ENCODE measurements at places on chromosomes 13 and 19.

DNA sequence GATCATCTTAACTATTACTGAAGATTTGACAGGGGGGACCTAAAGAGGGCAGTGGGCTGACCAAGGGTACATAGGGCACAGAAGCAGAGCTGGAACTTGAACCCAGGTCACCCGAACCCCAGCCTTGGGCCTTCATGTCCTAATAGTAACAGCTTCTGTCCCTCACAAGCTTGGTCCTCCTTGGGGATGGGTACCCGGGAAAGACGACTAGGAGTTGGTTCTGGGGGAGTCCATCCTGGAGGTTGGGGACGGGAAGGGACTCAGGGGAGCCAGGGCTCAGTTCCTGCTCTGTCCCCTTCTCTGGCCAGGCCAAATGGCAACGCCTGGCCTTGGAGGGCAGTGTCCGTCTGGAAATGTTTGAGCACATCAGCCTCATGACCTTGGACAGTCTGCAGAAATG is 39.6 kb upstream of the CYP4F8 start:
- DNase-seq, result no peak

- DNase-seq, result no peak
These were observed 41.6 kb downstream of the RFX2 start for GRCh38 chr19:6068711-6069110.

- no peak for DNase-seq
These were observed 74.2 kb downstream of the FLT1 start for GRCh38 chr13:28420704-28421103.

- DNase-seq, result peak; percentile 33
These were observed 6.1 kb downstream of the DHRS12 start for GRCh38 chr13:51797664-51798488.

- no peak for DNase-seq
These were observed 91.0 kb downstream of the NHLRC3 start for GRCh38 chr13:39129213-39129612.

- DNase-seq, result no peak
These were observed 3.4 kb upstream of the RPS11 start for GRCh38 chr19:49492573-49493405.

GRCh38 chr13:73902296-73902695 is 231.9 kb downstream of the KLF12 start:
- DNase-seq, result no peak

GRCh38 chr19:17209126-17210036 is 5.8 kb upstream of the USE1 start:
- no peak for DNase-seq

DNA sequence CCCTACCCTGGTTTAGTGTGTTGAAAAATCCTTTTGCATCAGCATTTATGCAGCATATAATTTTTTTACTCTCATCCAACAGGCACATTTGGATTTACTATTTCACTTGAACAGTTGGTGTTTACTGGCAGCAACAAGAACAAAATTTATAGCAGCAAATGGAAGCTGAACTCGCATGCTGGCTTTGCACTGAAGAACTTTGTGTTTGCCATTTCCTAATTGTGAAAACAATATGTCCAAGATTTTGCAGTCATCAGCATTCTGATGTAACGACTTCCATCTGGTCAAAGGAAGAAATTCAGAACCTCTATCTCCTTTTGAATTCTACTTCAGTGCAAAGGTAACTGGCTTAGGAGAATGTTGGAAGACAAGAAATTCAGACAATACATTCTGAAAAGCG is 131.0 kb downstream of the DLEU7 start:
- DNase-seq, result no peak

- no peak for DNase-seq
These were observed 11.9 kb upstream of the GGACT start for GRCh38 chr13:100600461-100600860.

DNA sequence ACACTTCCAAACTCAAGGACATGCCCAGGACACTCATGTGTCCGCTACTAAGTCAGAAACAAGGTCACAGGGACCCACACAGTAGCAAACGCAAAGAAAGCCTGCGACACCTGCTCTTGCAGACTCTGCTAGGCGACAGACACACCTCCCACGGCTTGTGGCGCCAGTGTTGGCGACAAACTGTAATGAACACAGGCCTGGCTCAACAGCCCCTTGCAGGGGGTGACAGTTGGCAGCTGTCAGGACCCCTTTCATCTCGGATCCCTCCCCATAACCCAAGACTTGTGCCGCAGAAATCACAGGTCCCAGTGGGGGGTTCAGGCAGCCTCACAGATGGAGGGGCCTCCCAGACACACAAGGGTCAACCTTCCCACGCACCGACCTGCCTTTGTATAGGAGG is 364 bp downstream of the CKM start:
- no peak for DNase-seq

DNA sequence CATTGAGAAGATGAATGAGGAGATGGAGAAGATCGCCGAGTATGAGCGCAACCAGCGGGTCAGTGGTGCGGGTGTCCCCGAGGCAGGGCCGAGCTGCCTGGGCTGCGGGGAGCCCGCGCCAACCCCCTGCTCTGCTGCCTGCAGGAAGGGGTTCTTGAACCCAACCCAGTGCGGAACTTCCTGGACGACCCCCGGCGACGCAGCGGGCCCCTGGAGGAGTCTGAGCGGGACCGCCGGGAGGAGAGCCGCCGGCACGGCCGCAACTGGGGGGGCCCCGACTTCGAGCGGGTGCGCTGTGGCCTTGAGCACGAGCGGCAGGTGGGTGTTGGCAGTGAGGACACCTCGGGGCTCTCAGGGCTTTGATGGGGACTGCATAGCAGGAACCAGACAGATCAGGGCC is 8.3 kb downstream of the CCDC9 start:
- no peak for DNase-seq

- DNase-seq, result no peak
These were observed 33.4 kb downstream of the COG6 start for GRCh38 chr13:39688699-39689405.

- no peak for DNase-seq
These were observed 492.4 kb downstream of the EFNB2 start for GRCh38 chr13:106042996-106043581.

DNA sequence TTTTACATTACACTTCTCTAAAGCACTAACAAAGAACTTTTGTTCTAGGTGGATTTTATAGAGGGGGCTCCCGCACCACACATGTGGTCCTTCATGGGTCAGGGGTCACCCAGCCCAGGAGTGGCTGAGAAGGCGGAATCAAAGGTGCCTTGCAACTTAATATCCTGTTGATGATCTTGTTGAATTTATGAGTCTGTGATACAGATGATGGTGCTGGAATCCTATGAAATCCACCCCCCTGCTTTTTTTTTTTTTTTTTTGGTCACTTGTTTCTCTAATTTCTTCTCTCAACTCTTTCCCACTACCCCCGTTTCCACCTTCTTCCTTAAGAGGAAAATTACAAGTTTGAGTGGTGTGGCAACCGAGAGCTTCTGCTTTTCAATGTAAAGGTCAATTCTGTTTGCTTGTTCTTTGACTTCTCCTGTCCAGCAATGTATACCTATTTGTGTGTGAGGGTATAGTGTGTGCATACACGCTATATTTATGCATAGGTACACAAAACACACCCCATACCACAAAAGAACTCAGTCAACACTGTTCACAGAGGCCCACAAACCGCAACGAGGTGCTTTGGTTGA is 4.2 kb upstream of the ZIC2 start:
- DNase-seq, result no peak

DNA sequence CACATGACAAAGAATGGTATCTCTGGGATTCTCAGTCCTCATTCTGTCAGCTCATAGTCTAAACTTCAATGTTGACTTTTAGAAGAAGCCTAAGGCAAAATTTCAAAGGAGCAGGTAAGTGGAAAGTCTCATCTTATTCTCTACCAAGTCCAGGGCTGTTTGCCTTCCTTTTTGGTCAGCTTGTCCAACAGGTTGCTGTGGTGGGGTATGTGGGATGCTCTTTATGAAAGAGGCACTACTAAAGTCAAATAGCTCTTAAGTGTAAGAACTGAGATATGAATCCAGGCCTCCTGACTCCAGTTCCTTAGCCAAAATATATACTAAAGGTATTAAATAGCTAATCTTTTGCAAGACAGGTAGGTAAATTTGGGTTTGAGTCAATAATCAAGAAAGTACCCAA is 540.6 kb upstream of the SPRY2 start:
- no peak for DNase-seq

GRCh38 chr19:54030895-54031586 is 32.7 kb downstream of the VSTM1 start:
- DNase-seq, result no peak
